ENCODE measurements at places on chromosomes 4 and X.

DNA sequence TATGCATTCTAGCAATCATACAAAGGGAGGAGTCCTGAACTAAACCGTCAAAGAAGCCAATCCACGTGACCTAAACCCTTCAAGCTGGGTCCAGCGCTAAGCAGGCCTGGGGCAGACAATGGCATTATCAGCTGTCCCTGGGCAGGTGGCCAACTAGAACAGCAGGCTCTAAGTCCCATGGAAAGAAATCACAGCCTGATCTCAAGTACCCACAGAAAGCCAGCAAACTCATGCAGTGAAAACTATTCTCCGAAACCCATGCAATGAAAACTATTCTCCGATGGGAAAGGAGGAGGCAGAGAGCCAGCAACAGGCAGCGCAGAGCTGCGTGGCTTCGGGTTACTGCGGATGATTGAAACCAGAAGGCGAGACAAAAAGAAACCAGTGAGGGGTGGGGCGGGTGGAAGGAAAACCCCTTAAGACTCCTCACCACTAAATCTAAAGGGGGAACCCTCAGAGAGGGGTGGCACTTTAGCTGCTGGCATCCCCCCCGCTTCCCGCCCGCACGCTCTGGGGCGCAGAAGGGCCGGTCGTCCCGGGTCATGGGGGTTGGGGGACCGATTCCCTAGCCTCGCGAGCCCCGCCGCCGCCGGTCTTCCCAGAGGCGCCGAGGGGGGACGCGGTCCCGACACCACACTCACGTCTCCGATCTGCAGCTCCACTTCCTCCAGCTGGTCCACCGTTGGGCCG, 567 bp downstream of the C4orf46 start:
- peak; percentile 50 for DNase-seq

DNA sequence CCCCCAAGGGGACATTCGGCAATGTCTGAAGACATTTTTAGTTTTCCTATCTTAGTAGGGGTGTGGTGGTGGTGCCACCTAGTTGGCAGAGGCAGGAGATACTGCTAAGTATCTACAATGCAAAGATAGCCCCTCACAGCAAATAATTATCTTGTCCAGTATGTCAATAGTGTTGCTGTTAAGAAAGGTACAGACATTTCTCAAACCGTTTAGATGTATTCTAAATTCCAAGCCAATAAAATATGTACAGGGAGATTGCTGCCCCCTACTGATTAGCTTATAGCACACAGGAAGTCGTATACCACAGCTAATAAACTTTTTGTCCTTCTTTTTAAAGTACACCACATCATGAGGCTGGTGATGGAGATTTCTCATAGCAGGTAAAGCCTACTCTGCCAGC, 260.5 kb downstream of the TMA16 start:
- DNase-seq, result no peak

DNA sequence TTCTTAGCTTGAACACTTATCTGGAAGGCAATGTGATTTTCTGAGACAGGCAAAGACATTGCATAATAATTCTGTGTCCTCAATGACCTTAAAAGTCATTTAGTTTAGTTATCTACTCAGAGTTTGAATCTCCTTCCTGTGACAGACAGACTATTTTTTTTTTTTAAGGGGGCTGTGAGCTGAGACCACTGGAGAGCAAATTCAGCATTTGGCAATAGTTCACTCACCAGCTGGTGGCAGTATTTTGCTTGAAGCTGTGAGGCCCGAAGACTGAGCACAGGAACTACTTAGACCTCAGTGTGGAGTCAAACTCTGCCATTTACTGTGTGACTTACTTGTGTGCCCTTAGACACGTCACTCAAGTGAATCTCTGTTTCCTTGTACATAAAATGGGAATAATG, 22.9 kb upstream of the CPE start:
- no peak for DNase-seq

GRCh38 chrX:49754233-49754857, 58.6 kb upstream of the PAGE1 start:
- DNase-seq, result peak; percentile 23

Data from stimulated activated CD4-positive, alpha-beta T cell treated with anti-CD3 and anti-CD28 coated beads, Interleukin-15, amount 100 ng/mL, for 48 hours (primary cell).